ENCODE measurements at places on chromosomes 12 and 14.

DNA sequence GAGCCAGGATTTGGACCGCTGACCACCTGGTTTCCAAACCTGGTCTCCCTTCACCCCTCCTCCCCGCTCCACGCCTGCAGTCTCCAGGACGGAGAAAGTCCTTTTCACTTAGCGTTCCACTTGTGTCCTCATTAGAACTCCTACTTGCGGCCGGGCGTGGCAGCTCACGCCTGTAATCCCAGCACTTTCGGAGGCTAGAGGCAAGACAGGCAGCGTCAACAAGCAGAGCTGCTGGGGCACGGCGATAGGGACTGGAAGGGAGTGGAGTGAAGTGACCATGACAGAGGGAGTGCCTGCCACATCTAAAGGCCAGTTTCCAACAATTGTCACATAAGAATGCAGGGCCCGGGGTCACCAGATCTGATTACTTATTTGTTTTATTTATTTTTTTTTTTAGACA, 132.5 kb upstream of the NCOR2 start:
- no peak for DNase-seq

DNA sequence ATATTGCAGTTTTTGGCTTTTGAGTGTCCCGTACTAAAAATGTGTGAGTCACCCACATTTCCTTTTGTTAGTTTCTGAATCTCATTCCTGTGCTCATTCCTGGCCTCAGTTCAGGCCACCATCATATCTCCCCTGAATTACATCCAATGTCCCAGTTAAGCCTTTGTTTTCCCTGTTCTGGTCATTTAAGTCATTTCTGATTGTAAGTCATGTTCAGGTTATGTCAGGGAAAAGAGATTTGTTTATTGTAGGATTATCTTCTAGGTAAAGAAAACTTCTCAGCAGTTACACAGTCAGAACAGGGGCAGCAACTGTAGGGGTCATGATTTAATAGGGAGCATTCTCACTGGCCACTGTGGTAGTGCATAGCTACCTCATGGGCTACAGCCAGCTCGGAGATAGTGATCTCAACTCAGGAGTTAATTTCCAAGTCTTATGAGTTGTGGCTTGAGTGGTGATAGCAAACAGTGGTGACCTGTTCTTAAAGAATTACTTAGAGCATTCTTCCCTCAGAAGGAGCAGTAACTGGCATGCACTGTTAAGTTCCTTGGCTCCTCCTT, 6.7 kb downstream of the DDX47 start:
- no peak for DNase-seq

DNA sequence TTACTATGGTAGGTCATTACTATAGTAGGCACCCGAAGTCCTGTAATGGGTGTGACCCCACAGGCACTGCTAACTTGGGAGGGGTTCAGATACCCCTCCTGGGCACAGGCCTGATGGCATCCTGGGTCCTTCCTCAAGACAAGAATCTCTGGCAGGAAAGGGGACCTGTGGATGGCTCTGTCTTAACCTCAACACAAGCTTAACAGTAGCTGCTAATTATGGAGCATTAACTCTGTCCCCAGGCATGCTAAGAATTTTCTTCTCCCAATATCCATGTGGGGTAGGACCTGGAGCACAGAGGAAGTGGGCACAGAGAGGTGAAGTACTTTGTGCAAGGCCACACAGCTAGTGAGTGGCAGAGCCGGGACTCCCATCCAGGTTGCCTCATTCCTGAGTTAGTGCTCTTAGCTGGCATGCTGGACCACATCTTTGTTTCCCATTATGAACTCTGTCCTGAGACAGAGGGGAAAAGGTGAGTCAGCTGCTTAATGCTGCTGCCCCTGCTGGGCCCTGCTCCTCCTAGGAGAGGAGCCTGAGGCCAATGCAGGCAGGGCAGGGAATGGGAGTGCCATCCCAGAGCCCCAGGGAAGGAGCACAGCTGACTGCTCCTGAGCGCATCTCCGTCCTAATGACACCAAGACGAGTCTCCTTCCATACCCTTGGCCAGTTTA, 32.1 kb downstream of the GALNT16 start:
- DNase-seq, result no peak

DNA sequence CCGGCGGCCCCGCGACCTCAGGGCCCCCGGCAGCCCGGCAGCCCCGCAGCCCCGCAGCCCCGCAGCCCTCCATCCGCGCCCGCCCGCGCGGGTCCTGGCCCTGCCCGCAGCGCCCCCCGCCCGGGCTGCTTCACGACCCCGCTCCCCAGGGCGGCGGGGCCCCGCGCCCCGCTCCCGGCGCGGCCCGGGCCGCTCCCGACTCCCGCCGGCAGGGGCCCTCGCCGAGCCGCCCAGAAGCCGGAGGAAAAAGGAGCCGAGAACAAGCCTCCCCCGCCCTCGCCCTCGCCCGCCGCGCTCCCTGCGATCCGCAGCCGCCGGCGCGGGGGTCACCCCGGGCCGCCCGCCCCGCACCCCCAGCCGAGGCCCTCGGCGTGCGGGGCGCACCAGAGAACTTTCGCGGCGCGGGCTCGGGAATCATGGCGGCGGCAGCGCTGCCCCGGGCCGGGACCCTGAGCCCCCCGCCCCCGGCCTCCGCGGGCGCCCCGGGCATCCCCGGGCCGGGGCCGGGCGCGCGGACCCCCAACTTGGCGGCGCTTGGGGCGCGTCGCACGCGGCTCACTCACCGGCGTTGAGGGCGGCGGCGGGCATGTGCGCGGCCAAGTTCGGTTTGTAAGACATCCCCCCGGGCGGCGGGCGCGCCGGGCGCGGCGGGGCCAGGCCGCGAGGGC, 521 bp downstream of the CDK2AP1 start:
- peak; percentile 38 for DNase-seq

GRCh38 chr14:51776102-51776894, 84.1 kb upstream of the GNG2 start:
- peak; percentile 58 for DNase-seq

DNA sequence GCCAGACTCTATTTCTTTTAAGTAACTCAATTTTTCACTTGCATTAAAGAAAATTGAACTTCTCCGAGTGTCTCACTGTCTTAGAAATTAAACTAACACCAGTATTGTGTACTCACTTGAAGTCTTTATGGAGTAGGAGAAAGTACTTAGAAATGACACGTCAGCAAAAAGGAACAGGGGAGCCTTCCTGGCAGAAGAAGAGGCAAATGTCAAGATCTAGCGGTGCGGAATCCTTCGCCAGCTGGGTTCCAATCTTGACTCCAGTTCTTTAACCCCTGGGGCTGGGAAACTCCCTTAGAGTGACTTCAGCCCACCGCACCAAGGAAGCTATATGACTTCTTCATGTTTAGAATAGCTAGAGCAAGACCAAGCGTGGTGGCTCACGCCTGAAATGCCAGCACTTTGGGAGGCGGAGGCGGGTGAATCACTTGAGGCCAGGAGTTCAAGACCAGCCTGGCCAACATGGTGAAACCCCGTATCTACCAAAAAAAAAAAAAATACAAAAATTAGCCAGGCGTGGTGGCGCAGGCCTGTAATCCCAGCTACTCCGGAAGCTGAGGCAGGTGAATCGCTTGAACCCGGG, 34.4 kb downstream of the WBP11 start:
- no peak for DNase-seq

DNA sequence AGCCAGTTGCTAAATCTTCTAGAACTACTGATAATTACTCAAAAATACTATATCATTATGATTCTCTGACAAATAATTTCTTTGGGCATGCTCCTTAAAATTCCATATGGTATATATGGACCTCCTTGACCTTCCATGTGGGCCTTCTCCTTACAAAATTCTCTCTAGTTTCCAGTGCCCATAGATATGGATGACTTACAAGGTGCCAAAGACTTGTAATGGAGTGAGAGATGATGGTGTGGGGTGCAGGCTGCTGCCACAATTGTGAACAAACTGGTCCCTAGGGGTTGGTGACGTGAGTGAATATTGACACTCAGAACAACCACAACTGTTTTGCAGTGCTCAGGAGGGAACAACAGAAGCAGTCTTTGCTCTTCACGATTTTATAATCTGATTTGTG, 378.9 kb downstream of the SNAPC1 start:
- DNase-seq, result no peak

Measured in pons (tissue), 1 donor.